ENCODE measurements at places on chromosomes 4 and X. TPM values are rescaled to one million over a fixed set of nuclear protein-coding genes. Genes with fewer than 3 reads are reported as not detected.

PWWP3B gene
- total RNA-seq = 0.11 TPM

KLHL34 gene
- not detected for total RNA-seq

PNMA6F gene
- total RNA-seq = not detected

ABCE1 gene
- total RNA-seq = 102 TPM

ZNF157 gene
- total RNA-seq = 0.17 TPM

GPAT3 gene
- total RNA-seq = 8.3 TPM

PCGF3 gene
- 38.2 TPM for total RNA-seq

PABPC5 gene
- not detected for total RNA-seq

All from mammary epithelial cell (primary cell).